Esophagus squamous epithelium (tissue), 5 donors: ENCODE measurements at places on chromosomes 16 and 17.

DNA sequence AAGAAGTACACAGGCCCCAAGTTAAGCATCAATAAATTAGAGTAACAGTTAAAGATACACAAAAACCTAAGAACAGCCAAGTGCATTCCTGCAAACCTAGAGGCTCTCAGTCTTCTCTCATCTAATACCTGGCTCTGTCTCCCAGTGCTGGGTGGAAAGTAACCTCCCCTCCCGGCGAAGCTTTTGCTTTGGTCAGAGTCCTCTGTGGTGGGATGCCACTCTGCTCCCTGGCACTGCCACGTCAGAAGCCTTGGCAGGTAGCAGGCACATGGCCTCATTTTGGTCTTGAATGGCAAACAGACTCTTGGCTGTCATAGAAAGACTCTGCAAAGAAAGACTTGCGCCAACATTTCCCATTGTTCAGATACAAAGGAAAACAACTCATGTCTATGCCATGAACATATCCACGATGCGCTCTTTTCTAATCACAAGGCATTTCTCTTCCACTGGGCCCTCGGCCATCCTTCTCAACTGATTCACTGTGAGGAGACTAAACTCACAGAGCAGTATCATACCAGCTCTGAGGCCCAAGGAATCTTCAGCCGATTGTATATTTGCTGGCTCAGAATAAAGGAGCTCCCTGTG is 21.2 kb downstream of the MTHFSD start:
- DNase-seq = no peak

DNA sequence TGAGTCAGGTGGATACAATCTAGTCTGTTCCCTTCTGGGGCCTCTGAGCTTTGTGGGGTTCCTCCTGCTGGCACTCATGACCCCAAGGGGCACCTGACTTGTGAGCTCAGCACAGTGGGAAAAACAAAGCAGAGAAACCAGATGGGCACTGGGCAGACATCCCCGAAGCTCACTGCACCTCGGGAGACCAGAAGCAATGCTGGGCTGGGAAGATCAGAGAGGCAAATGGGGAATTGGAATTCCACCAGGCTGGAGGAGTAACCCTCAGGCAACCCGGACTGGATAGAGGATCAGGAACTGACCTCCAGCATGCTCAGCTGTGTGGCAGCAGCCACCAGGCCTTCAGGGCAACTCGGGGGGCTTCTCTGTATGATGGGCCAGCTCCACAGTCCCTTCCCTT is 50.3 kb downstream of the ABCC12 start:
- no peak for DNase-seq

DNA sequence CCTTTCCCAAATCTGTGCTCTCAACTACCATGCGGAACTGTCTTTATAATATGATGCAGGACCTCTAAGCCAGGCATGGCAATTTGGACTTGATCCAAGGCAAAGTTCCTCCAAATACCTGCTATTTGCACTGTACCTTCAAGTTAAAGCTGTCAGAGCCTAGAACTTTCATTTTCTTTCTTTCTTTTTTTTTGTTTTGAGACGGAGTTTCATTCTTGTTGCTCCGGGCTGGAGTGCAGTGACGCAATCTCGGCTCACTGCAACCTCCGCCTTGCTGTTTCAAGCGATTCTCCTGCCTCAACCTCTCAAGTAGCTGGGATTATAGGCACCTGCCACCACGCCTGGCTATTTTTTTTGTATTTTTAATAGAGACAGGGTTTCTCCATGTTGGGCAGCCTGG is 51.7 kb downstream of the ARHGAP27 start:
- DNase-seq = no peak

GRCh38 chr16:66525396-66526180 is 24.3 kb downstream of the TK2 start:
- no peak for DNase-seq

DNA sequence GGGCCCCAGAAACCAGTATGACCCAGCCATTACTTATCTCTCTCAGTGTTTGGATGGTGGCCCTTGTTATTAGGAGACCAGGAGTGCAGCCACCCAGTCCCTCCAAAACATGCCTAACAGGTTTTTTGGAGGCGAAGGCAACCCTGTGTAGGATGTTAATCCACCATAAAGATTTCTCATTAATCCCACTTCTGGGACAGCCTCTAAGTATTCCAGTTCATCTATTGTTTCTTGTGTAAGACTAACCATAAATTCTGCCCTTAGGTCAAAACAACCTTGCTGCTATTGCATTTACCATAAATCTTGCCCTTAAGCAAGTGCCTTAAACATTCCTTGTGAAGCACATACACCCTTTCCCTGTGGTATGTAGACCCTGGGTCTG is 21.5 kb upstream of the OR1F1 start:
- DNase-seq = no peak

GRCh38 chr17:81462506-81463125 is 50.0 kb downstream of the ACTG1 start:
- DNase-seq = no peak

- no peak for DNase-seq
Measured at GRCh38 chr16:4597174-4597573, 17.5 kb downstream of the UBALD1 start.

DNA sequence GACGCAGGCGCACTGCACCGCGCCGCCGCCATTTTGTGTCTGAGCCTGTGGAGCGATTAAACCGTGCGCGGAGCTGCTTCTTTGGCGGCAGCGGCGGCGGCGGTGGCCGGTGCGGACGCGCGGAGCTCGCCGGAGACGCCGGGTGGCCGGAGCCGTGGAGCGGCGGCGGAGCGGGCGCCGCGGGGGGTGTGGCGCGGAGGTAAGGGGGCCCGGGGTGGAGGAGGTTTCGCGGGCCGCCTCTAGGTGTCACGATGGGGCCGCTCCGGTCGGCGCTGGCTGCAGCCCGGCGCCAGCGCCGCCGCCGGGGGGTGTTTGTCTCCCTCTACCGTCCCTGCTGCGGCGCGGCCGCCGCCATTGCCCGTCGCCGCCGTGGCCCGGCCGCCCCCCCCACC is at the start of gene CTCF:
CTCF (plus strand) TSS at position 1 of the 392 bp plus-strand sequence. CDS start 48,307 bp downstream, outside the sequence.
- DNase-seq = no peak

GRCh38 chr17:732067-732901 is at the start of gene TLCD3A:
Gene TLCD3A (plus strand): TSS chr17:732596. CDS start chr17:732648, 52 bp downstream.
- no peak for DNase-seq

DNA sequence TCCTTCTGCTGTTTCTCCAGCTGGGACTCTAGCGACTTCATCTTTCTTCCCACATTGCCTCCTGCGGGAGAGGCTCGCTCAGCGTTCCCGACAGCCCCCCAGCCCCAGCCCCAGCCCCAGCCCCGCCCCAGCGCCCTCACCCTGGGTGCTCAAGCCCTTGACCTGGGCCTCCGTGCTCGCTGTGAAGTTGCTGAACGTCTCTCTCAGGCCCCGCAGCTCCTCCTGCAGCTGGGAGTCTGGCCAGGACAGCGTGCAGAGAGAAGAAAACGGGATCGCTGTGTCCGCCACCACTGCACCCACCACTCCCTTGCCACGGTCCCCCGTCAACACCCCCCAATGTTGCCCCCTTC is 2.4 kb downstream of the ASGR1 start:
- DNase-seq = no peak

DNA sequence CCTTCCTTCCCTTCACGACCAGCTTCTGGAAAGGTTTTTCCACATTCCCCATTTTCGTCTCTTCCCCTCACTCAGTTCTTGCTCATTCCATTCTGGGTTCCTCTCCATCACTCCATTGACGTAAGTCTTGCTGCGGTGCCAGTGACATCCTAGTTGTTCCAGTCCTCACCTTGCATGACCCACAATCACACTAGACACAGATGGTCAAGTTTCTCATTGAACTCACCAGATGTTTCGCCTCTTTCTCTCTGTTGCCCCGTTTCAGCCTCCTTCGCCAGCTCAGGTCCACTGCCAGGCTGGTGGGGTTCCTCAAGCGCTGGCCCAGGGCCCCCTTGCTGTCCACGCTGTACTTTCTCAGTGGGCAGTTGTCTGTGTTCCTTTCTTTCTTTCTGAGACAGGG is 43.4 kb downstream of the CCDC42 start:
- no peak for DNase-seq

- no peak for DNase-seq
Measured at GRCh38 chr17:15482476-15482875, 15.1 kb upstream of the CDRT4 start.

DNA sequence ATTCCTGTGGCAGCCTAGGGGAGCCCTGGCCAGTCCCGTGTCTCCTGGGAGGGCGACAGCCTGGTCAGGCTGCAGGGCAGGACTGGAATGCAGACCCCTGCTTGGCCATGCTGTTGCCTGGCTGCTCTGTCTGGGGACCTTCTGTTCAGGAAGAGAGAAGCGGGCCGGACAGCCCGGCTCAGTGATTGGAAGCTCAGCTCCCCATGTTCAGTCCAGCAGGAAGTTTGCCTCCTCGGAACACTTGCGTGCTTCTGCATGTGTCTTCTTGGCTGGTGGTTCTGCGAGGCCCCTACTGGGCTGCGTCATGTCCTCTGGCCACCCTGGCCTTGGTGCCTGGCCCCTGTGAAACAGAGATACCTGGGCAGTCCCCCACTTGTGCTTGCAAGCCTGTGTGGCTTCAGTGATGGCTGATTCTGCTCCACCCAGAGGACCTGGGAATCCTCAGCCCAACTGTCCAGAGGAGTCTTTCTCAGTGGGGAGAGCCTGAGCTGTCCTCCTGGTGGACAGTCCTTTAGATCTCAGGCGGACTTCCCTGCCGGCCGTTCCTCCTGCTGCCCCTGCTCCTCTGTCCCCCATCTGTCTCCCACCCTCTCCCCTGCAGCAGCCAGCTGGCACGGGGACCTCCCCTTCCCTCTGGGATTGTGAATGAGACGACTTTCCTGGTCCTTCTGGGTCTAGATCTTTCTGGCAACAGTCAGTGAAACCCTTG is 279.5 kb downstream of the SEC14L1 start:
- no peak for DNase-seq

DNA sequence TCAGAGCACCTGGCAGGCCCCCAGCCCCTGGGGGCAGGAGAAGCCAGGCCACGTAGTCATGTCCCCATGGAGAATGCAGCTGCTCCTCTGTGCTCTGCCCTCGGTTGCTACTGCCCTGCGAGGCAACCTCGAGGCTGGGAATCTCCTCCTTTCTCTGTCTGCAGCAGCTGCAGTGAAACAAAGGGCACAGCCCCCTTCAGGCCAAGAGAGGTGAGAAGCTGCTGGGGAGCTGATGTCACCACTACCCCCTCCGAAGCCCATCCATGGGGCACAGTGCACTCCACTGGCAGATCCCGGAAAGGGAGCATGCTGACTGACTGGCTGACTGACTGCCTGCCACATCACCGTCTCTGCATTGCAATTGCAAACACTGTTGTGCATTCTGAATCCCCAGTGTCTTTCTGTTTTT is 103.7 kb downstream of the GRIN2A start:
- no peak for DNase-seq
